ENCODE measurements at places on chromosomes 11 and 22.

DNA sequence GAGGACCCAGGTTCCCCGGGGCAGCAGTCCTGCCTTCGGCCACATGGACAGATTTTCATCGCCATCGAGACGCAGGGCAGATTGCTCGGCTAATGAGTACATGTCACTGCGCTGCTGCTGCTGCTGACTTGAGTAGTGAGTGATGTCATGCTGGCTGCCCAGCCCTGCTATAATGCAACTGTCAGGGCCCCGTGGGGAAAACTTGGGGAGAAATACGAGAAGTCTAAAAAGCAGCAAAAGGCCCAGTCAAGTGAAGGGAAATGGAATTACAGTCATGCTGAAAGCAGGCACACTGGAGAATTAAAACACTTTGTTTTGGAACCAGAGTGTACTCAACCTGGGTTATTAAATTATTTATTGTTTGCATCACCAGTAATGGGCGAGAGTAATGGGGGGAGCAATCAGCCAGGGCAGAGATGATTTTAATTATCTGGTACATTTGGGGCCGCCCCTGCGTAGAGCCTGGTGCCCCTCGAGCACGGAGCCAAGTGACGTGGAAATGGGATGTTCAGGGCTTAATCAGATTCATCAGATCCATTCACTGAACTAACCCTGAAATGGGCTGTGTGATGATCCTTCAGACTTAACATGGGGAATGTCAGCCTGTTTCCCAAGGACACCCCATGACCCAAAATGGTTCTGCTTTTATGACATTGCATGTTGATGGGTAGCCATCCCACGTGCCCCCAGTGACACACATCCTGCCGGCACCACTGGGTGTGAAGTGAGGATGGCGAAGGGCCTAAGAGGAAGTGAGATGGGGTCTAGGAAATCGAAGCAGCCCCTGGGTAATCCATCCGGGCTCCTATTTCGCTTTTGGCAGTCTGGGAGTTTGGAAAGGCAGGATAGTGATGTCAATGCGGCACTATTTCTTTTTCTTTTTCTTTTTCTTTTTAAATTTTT is 241.6 kb upstream of the CADM1 start:
- DNase-seq: no peak

DNA sequence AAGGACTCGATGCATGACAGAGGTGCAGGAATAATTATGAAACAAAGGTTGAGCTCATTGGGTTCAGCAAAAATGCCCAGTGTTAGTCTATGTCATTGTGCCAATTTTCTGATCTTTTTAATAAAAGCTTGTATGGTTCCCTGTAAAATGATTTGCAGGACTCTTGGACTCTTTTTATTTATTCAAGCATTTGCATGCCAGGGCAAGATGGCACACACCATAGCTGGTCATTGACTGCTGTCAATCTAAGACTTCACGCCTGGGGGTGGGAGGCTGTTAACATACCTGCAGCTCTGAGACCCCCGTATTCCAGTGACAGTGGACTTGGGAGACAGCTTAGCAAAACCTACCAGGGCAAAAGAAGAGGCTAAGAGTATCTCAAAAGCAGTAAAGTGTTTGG is 32.0 kb upstream of the ANO1 start:
- no peak for DNase-seq

DNA sequence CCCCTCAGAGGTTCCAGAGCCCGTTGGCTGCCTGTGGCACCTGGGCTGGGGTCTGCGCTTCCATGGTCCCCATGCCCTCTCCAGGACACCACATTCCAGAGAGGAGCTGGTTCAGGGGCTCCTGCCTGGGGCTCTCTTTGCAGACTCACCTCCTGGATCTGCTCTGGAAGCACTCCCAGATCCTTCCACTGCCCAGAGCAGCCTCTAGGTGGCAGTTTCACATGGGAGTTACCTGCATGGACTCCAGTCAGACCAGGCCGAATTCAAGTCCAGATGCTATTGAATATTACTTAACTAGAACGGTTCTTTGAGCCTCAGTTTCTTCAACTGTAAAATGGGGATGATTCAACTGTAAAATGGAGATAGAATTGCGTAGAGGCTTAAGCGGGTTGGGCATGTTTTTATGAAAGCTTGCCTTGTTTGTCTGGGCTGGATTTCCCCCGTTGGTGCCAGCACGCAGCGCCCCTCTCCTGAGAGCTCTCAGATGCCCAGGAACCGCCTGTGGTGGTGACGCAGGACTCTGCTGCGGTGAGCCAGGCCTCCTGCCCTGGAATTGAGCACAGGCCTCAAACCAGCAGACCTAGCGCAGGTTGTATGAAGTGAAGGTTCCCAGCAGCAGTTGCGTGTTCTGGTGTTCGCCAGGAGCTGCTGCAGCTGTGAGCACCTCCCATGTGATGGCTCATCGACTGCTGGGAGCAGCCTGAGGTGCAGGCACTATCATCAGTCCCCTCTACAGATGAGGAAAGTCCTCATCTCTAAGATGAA is 44.2 kb downstream of the LMO1 start:
- DNase-seq: peak; percentile 64

DNA sequence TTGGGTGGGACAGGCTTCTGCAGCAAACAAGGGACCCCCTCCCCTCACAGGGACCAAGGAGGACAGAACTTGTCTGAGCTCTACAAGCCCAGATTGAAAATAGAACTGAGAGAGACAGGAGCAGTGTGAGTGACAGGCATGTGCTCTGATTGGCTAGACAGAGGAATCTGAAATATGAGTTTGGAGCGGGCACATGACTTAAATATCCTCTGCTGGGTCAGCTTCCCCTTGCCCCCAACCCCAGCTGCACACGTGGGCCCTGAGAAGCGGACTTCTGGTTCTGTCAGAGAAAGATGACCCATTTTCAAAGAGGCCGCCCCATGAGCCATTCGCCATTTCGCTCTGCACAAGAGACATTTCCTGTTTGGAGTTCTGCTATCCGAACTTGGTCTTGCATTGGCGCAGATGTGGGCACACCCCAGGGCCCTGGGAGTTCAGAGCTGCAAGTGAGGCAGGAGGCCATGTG is 5.3 kb downstream of the TUBA8 start:
- no peak for DNase-seq

- no peak for DNase-seq
Measured at GRCh38 chr22:23110922-23111527, 30.8 kb downstream of the RSPH14 start.

DNA sequence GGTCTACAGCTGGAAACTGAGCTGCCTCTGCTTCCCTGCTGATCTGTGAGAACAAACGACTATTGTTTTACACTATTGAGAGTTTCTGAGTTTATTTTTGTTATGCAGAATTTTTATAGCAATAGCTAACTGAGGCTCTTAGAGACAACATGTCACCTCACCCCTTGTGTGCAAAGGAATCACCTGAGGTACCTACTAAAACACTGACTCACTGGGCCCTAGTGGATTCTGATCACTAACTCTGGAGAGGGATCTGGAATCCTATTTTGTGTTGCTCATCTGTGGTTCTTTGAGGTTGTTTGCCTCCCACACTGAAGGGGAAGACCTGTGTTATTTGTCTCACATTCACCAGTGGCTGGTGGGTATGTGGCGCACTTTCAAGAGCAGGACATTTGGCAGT is 13.4 kb upstream of the B3GAT1 start:
- DNase-seq: no peak

DNA sequence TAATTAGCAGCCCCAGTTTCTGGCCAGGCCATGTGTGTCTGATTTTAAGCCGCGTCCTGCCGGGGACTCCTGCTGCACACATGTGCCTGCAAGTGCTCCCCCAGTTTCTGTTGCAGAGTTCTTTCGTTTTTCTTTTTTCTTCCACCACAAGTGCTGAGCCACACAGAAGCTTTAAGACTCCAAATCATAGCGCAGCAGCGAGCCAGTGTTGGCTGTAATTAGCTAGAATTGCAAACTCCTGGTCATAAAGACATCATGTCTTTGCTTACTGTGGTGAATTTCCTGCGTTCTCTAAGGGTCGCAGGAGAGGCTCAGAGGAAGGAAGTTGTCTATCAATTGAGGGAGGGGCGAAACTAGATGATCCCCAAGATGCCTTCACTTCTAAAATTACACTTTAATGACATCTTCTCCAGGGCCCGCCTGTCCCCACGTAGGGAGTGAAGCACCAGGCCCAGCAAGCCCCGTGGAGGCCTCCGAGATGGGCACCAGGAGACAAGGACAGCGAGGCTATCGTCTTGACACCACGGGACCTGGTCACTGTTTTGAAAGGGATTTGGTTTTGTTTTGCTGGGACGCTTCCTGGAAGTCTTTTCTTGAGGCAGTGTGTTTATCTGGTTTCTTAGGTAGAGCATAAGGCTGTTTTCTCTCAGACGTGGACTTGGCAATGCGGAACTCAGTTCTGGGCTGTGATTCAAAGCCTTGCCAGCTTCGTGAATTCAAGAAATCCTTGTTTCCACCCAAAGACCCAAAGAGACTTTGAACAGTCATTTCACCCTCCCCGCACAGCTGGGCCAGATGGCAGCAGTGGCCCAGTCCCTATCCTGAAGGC is 71.8 kb downstream of the UBASH3B start:
- no peak for DNase-seq

- DNase-seq: no peak
Measured at GRCh38 chr22:29184849-29185490, 20.7 kb upstream of the EMID1 start.

GRCh38 chr11:60788401-60789125 is 3.4 kb downstream of the MS4A10 start:
- DNase-seq: peak; percentile 81

DNA sequence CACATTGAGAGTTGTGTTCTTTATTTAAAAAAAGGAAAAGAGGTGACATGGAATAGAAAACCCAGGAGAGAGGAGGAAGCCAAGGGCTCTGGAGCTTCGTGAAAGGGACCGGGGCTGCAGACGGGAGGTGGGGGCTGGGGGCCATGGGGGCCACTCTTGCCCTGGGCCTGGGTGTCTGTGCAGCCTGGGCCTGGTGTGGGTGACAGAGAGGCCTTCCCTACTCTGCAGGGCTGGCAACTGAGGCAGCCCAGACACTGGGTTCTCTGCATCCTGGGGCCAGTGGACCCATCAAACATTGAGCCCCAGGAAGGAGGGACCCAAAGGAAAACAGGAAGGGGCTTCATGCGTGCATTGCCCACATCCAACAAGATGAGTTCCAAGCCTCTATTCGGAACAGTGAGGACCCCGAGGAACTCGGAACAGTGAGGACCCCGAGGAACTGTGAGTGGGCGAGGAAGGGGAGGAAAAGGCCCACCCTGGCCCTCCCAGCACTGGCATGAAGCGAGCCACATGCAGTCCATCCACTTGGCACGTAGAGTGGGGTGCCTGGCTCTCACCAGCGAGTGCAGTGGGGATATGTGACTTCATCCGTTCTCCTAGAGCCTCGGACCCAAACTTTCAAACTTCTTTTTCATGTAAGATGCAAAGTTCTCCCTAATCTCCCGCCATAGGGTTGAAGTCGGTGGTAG is 1121.6 kb downstream of the BRD1 start:
- no peak for DNase-seq

DNA sequence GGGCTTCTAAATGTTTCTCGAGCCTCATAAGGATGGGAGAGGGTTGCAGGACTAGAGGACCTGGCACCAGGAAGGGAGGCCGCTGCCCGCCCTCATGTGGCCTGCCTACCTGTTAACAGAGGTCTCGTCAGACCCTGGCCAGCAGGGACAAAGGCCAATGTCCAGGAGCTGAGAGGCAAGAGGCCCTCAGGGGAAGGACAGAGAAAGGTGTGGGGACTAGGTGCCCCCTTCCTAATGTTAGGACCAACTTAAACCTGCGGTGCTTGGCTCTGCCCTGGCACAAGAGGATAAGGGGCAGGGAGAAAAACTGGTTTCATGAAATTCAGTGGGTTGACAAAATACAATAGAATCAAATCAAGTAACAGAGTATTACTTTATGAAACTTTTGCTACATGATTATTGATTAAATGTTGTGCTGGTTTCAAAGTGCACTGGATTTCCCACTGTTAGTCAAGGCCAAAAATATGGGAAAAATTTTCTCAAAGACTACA is 20.0 kb upstream of the SYT12 start:
- no peak for DNase-seq

- no peak for DNase-seq
Measured at GRCh38 chr11:63506876-63507275, 992 bp downstream of the LGALS12 start.

DNA sequence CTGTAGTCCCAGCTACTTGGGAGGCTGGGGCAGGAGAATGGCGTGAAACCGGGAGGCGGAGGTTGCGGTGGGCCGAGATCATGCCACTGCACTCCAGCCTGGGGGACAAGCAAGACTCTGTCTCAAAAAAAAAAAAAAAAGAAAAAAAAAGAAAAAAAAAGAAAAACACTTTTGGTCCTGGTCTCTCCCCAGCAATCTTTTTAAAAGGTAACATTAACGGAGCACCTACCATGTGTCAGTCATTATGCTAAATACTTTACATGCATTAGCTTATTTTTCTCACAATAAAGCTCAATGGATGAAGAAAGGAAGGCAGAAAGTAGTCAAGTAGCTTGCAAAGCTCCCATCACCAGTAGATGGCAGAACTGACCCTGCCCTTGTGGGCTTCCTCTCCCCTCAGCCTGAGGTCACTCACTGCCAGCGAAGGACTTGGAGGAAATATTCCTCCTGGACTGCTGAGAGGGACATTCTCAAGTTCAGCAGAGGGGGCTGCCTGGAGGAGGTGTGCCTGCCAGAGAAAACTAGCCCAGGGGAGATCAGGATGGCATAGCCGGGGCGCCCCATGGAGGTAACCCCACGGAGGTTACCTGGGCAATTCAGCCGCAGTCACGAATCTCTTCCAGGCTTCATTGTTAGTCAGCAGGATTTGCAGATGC is 15.5 kb downstream of the APOL3 start:
- peak; percentile 34 for DNase-seq

- no peak for DNase-seq
Measured at GRCh38 chr11:113255096-113255495, 59.3 kb upstream of the TTC12 start.

GRCh38 chr11:68878022-68878421 is 25.6 kb downstream of the MRPL21 start:
- no peak for DNase-seq

- DNase-seq: no peak
Measured at GRCh38 chr11:61007956-61008896, 36.7 kb downstream of the CD6 start.

GRCh38 chr22:27583856-27584255 is 217.7 kb downstream of the MN1 start:
- DNase-seq: no peak

DNA sequence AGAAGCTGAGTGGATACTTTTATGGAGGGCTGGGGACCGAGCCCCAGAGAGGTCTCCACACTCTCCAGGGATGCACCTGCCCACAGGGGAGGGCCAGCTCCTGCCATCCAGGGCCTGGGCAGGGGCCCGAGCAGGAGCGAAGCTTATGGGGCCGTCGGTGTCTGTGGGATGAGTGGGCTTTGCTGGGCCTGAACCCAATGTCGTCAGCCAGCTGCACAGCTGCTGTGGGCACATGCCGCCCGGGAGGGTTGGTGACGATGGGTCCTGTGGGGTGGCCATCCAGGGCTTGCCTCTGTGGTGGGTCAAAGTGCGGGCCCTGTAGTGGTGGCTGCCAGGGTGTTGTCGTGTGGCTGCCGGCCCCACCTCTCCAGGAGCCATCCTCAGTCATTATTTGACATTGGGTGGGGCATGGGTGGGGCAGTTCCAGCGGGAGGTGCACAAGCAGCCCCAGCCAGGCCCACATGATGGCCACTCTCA is 447.1 kb downstream of the TBC1D22A start:
- no peak for DNase-seq

Data from cerebellum (tissue), 4 donors.